ENCODE measurements at places on chromosomes 6 and 20.

DNA sequence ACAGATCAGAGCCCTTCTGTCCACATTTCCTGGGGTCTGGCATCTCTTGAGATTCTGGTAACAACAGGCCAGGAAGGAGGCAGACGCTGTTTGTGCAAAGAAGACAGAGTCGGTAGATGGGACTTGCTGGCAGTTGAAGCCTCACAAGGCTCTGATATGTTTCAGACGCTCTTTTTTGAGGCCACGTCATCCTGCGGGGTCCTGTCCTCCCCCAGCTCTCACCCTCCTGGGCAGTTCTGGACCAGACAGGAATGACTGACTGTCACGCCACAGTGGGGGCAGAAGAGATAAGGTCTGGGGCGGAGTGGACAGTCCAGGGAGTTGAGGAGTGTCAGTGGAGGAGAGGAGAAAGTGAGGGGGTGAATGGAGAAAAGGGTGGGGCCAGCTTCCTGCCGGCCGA lies 87.1 kb upstream of the SULF2 start:
- DNase-seq: peak; percentile 86

GRCh38 chr6:135633573-135633972 lies 136.0 kb upstream of the AHI1 start:
- DNase-seq: no peak

DNA sequence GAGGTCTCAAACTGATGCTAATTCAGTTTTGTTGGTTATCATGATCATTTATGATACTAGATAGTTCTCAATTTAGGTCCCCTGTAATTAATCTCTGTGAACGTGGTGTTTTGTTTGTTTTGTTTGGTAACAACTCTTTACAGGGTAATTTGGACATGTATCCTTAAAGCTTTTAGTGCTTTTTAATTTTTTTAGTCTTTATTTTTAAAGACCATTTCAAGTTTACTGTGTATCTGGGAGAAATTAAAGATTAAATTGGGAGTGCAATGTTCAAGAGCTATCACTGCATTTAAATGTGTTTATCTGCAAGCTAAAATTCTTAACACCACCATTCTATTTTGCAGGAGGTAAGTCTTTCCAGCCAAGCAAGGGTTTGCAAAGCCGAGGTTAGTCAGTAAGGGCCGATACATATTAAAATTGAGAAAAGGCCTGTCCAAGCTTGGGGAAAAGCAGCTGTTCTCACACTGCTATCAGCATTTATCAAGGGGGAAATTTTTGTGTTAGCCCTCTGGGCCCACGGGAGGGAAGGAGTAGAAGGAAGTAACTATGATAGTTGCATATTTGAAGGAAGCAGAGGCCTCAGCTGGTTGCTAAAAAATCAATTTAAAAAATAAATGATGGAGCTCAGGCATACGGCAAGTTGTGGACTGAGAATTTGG lies 59.3 kb upstream of the ZNF217 start:
- no peak for DNase-seq

GRCh38 chr6:98484696-98485095 lies 349.7 kb upstream of the POU3F2 start:
- no peak for DNase-seq

DNA sequence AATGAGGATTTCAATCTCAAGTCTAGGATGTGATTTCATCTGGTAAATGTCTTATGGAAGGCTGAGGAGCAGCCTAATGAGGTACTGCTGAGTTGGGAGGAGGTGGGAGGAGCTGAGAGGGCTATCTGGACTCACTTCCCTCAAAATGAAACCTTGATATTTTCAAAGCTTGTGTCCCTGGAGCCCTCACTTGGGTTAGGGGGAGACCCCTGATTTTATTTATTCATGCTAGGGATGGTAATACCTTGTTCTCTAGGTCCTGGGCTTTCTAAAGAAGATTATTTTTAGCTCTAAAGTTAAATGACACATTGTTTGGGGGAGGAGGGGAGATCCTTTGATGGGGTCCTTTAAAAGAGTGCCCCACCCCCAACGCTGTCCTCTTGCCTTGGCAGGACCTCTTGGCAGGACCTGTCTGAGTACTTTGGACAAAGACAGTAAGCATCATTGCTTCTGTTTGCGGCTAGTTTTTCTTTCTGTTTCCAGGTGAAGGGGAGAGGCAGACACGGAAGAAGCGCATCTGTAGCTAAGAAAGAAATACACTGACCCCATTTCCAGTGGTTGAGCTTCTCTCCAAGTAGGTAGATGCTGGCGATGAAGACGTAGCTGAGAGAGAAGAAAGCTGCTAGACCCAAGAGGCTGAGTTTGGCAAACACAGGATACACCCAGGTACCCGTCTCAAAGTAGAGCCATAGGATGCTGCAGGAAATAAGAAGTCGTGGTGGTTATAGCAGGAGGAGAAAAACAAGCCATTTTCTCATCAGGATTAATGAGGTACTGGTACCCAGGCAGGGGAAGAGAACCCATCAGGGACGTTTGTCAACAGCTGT lies 55.6 kb downstream of the ADTRP start:
- no peak for DNase-seq

GRCh38 chr6:28648035-28648877 lies 122.6 kb downstream of the GPX5 start:
- DNase-seq: peak; percentile 57

DNA sequence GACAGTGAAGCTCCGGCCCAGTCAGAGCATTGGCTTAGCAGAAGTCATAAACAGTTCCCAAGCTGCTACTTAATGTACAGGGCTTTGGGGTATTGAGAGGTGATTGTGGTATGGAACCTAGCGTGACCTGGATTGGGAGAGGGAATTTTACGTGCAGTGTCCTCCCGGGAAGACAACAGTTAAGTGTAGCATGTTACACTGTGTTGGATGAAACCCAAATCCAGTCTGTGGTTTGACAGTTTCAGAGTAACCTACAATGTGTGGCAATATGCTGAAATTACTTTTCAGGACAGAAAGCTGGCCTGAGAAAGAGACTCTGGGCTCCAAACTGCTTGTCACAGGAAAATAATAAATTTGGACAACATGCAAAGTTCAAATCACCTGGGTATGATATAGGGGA lies 28.1 kb upstream of the RALGAPA2 start:
- DNase-seq: no peak

DNA sequence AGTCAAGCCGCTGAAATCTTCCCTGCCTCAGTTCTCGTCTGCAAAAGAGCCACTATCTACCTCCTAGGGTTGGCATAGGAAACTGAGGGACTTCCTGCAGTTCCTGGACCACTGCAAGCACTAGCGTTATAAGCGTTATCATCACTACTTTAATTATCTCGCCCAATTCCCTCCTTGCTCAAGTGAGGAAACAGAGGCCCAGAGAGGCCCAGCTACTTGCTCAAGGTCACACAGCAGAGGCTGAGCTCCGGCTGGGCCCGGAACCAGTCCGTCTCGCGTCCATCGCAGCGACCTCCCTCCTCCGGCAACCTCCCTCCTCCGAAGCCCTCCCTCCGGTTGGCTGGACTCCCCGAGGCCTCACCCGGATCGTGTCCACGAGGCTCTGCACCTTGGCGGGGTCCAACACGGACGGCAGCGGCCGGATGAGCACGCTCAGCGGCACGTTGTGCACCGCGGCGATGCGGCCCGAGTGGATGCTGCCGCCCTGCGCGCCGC lies 338 bp downstream of the SRXN1 start:
- peak; percentile 23 for DNase-seq

DNA sequence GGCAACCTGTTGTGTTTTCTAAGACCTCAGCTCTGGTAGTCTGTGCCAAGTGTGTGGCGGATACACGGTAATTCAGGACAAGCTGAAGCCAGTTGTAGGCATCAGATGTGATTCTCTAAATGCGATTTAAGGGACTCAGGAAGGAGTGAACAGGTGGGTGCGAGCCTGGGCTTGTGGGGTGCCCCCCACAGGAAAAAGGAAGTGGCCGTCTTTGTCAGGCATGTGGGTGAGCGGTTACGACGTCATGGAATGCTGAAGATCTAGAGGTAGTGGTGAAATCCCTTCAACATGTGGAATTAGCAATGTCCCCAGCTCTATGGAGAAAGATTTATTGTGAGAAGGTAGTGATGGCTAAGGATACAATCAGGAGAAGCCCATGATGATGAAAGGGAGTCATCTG lies 95.1 kb upstream of the EXOC2 start:
- DNase-seq: no peak

DNA sequence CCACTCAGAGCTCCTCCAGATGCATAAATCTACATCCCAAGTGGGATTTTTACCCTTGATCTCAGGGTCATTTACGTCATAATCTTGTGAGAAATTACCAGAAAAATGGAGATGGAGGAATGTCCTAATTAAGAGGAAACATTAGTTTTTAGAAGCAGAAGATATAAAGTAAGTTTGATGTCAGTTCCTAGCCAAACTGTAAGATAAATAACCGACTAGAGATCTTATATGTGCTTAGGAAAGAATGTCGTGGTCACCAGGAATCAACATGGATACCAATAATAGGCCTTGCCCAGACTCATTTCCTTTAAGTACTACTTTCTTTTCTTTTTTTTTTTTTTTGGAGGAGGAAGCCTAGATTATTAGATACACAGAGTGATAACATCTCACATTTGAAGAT lies 186.9 kb downstream of the UTRN start:
- DNase-seq: peak; percentile 50

GRCh38 chr20:63641146-63641791 lies 12.0 kb downstream of the STMN3 start:
- no peak for DNase-seq

- DNase-seq: no peak
Measured at GRCh38 chr20:2080532-2081224, 20.9 kb upstream of the STK35 start.

- no peak for DNase-seq
Measured at GRCh38 chr6:95785785-95786184, 208.4 kb downstream of the MANEA start.

DNA sequence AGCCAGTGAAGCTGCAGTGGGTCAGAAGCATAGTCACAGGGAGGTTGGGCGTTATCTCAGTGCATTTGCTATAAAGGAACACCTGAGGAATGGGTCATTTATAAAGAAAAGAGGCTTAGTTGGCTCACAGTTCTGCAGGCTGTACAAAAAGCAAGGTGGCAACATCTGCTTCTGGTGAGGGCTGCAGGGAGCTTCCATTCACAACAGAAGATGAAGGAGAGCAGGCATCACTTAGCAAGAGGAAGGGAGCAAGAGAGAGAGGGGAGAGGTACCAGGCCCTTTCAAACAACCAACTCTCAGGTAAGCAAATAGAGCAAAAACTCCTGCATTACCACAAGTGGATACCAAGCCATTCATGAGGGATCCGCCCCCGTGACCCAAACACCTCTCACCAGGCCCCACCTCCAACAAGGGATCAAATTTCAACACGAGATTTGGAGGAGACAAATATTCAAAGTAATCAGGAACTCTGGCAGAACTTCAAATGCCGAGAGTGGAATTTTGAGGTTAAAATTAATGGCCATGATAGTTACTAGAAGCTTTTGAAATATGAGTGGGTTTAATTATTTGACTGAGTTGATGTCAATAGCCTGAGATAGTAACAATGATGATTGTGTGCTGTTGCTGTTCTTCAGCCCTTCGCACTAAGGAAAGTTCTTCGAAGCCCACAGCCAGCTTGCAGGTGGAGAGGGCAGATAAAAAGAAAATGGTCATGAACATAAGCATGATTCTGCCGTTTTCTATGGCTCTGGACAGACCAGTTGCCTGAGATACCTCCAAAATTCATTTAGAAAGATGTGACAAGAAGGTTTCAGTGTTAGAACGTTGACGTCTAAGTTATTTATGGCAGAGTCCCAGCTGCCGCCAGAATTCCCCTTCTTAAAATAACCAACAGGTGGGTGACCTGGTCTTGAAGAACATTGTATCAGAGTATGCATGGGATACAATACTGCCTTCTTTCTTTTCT lies 55.3 kb upstream of the ADTRP start:
- no peak for DNase-seq

DNA sequence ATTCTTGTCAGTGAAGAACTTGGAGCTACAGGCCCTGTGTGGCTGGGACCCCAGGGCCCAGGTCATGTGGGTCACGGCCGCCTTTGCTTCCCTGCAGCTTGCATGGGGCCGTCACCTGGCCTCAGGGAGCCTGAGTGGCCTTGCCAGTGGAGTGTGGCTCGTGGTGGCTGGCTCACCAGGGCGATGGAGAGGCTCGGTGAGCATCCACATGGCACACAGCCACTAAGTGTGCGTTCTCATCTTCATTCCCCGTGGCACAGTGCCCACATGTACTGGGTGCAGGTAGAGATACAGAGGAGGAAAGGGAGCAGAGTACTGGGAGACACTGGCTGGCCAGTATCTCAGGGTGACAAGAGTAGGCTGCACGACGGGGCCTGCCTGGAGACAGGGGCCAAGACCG lies 21.5 kb downstream of the MANBAL start:
- DNase-seq: no peak

- DNase-seq: no peak
Measured at GRCh38 chr6:4815584-4815983, 39.4 kb downstream of the CDYL start.

GRCh38 chr20:15523400-15523799 lies 1049.8 kb downstream of the KIF16B start:
- DNase-seq: no peak

DNA sequence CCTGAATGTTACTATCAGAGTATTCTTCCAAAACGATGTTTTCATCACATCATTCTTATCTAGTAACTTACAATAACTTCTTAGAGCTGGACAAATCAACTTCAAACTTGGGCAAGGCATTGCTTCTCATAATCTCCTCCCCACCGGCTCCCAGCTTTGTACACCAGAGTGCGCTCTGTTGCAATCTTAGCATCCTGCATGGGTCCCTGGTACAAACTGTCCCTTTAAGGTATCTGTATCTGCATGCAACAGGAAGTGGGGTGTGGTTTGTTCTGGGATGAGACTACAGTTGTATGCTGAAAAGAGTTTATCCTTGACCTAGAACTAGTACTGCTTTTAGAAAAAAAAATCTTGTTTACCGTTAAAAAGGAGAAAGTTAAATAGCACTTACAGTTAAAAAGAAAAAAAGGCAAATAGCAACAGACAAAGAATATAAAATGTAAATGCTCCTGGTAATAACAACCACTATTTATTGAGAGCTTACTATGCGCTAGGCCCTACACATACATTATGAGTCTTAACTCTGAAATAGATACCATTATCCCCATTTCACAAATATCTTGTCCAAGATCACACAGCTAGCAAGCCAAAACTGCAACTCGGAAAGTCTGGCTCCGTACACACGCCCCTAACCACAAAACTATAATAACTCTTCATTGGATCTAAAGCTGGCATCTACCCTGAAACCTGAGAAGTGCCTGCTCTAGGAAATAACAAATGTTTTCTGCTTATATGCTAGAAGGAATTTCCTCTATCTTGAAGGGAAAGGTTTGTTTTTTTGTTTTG lies 9.8 kb upstream of the HECA start:
- DNase-seq: peak; percentile 55

GRCh38 chr6:122501475-122501874 lies 29.9 kb upstream of the SERINC1 start:
- DNase-seq: no peak

GRCh38 chr6:44735630-44735963 lies 348.1 kb downstream of the CDC5L start:
- peak; percentile 45 for DNase-seq
